Fibroblast of skin of back (primary cell): ENCODE measurements at places on chromosomes 2 and 18.

DNA sequence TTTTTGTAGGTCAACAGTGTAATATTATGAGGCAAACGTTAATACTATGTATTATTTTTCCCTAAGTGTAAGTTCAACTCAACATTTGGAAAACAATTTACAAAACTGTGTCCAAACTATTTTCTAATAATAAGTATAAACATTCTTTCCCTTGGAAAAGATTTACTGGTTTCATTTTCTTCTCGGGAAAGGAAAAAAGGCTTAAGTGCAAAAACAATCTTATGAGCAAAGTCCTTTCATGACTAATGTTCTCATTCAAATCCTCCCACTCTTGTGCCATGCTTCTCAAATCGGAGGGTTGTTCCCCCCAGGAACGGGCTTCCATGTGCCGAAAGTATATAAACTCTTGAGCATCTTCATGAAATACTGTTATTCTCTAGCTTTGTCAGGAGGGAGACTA is 19.8 kb upstream of the L3MBTL4 start:
- no peak for DNase-seq

- no peak for DNase-seq
Measured at GRCh38 chr2:197601726-197602125, 73.7 kb downstream of the RFTN2 start.

DNA sequence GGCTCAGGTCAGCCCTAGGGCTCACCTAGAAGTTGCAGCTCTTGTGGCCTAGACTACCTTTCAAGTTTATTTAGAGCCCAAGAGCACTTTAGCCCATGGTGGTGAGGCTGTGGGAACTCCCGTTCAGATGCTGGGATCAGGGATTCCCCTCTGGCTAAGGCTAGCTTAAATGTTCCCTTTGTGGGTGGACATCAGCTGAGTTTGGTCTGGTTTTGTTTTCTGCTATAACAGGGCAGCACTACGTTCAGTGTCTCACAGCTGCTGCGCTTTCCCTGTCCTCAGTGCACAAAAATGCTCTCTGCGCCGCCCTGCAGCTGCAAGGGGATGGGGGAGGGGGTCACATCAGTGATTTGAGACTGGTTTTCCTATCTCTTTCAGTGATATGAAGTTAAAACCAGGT is 170.5 kb upstream of the KCNJ3 start:
- DNase-seq: no peak

DNA sequence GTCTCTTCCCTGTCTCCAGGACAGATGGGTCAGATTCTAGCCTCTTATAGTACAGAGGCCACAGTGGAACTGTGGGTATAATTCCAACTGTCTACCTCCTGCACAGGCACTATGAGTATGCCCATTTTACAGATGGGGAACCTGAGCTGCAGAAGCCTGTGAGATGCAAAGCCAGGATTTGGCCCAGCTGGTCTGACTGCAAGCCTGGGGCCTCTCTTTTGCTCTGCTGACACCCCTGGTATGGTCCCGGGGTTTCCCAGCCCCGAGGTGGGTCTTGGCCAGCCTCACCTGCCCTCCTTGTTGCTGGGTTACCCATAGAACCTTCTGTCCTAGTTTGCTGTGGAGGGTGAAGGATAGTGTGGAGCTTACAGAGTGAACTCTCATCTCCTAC is 9.8 kb downstream of the HS6ST1 start:
- DNase-seq: no peak

DNA sequence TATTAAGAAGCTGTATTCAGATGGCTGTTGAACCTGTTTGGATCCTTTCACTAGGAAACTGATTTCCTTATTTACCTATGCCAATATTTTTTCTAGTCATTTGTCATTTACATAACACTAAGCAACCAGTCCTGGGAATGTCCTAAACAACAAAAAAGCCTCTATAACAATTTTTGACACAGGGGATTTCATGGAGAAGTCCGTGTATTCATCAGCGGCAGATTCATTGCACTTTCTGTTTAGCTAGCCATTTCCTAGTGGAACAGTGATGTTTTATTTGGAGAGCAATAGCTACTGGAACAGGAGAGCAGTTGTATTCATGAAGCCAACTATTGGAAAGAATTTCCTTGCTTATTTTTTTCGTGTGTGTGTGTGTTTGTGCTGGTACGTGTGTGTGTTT is 604.3 kb upstream of the POU3F3 start:
- DNase-seq: no peak

DNA sequence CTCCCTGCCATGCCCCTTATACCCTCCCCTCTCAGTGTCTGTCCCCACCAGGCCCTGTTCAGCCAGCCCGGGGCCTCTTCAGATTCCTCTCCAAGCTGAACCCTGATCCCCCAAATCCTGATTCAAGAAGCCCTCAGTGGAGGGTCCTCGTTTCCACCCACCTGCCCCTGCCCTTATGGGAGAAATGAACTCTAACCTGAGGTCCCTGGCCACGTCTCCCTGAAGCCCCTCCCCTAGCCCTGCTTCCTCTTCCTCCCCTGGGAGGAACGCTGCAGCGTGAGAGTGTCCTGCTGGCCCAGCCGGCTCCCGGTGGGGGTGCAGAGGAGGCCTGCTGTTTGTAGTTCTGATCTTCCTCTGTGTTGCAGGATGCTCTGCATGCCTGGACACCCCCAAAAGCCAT is 56.7 kb upstream of the GLI2 start:
- no peak for DNase-seq

GRCh38 chr2:105761931-105762515 is 17.3 kb downstream of the NCK2 start:
- no peak for DNase-seq
